Smooth muscle cell of trachea (primary cell): ENCODE measurements at places on chromosomes 12 and 14. TPM values are rescaled to one million over a fixed set of nuclear protein-coding genes. Genes with fewer than 3 reads are reported as not detected.

The WASHC4 gene
- 93.0 and 115 TPM in 2 replicates for total RNA-seq

The FGF6 gene
- not detected in 2 replicates for total RNA-seq

The GARIN6 gene
- total RNA-seq = not detected in 2 replicates

The LRIG3 gene
- total RNA-seq = 162 and 211 TPM in 2 replicates

The PLEKHG7 gene
- total RNA-seq = not detected in 2 replicates

The RTN1 gene
- 0.17 TPM in 1 of 2 replicates, not detected in the other for total RNA-seq

The TMEM116 gene
- total RNA-seq = 10.9 and 14.2 TPM in 2 replicates

The RD3L gene
- not detected in 2 replicates for total RNA-seq

The FGD6 gene
- total RNA-seq = 6.1 and 8.9 TPM in 2 replicates

The LRTM2 gene
- total RNA-seq = not detected in 2 replicates

The TSPAN19 gene
- under 0.01 TPM in 1 of 2 replicates, not detected in the other for total RNA-seq

The SLC10A1 gene
- not detected in 2 replicates for total RNA-seq

The FAM90A1 gene
- 0.33 TPM in 1 of 2 replicates, not detected in the other for total RNA-seq

The PRIMA1 gene
- total RNA-seq = not detected in 2 replicates

The PRB2 gene
- not detected in 2 replicates for total RNA-seq

The CLEC4E gene
- not detected in 2 replicates for total RNA-seq

The SLC25A21 gene
- 0.73 and 0.83 TPM in 2 replicates for total RNA-seq

The GPR84 gene
- not detected in 2 replicates for total RNA-seq

The UNG gene
- total RNA-seq = 15.9 and 30.3 TPM in 2 replicates
